HTR-8/SVneo (cell line): ENCODE measurements at places on chromosomes 5 and 9.

GRCh38 chr9:93669958-93670207 is 93.5 kb downstream of the PHF2 start:
- no peak for DNase-seq

- no peak for DNase-seq
Observed at GRCh38 chr9:83061036-83061435, 1.9 kb downstream of the RASEF start.

DNA sequence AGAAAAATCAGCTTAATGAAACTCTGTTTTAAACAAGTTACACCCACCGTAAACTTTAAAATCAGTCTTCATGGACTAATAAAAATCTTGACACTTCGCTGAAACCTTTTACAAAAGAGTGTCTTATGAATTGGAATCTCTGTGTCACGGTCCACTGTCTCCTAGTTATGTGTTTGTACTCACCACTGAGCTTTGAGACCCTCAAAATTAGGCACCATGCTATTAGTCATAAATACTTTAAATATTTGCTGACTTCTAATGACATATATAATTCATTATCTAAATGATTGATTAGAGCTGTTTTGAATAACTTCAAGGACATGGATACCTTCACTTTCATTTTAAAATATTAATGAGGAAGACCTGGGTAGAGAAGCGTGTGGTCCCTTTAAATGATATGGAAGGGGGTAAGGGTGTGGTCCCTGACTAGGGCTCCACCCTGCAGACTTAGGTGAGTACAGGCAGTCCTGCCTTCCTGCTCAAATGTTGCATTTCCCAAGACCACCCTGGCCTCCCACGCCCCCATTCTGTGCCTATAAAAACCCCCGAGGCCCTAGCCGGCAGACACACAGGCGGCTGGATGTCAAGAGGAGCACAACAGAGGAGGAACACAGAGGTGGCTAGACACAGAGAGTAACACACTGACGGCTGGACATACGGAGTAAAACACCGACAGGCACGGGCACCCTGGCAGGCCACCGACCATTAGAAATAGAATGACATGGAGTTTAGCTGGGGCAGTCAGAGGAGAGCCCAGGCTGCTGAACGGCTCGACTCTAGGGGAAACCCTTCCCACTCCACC is 179.0 kb upstream of the CDH9 start:
- no peak for DNase-seq

GRCh38 chr9:137461663-137462395 is 2.7 kb upstream of the NSMF start:
- no peak for DNase-seq
